ENCODE measurements at places on chromosomes 6 and 20.

DNA sequence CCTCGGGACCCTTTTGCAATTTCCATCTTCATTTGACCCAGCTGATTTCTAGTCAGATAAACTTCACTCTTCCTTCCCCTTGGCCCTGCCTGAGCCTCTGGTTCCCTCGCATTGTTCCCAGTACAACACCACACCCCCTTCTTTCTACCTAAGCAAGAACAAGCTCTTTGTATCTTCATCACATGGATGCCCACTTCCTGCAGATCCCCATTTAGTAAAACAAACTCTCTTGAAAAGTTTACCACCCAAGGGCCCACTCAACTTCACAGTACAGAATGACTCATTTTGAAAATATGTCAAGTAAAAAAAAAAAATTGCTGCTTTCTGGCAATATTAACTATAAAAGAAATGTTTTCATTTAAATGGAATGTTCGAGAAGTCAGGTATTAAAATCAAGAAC, 5.2 kb downstream of the FAXC start:
- DNase-seq: no peak

DNA sequence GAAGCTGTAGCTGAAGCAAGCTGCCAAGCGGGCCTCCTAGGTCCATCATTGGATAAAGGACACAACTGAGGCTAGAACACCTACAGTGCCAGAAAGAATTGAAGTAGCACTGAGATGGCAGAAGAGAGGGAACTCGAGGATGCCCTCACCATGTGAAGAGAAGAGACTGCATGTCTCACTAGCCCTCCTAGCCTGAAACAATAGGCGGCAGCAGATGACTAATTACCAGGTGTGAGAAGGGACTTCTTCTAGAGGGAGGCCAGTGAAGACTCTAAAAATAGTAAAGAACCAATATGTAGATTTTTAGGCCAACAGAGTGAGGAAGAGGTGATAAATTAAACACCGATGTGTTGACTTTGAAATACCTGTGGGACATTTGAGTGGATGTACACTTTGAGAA, 50.3 kb downstream of the LGSN start:
- no peak for DNase-seq

DNA sequence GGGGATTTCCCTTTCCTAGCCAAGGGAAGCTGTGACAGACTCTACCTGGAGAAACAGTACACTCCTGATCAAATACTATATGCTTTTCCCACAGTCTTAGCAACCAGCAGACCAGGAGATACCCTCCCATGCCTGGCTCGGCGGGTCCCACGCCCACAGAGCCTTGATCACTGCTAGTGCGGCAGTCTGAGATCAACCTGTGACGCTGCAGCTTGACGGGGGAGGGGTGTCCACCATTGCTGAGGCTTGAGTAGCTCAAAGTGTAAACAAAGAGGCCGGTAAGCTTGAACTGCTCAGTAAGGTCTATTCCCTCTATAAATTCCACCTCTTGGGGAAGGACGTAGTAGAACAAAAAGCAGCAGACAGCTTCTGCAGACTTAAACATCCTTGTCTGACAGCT, 63.2 kb downstream of the WASF1 start:
- DNase-seq: no peak

GRCh38 chr6:43883847-43884651, 114.0 kb downstream of the VEGFA start:
- no peak for DNase-seq

DNA sequence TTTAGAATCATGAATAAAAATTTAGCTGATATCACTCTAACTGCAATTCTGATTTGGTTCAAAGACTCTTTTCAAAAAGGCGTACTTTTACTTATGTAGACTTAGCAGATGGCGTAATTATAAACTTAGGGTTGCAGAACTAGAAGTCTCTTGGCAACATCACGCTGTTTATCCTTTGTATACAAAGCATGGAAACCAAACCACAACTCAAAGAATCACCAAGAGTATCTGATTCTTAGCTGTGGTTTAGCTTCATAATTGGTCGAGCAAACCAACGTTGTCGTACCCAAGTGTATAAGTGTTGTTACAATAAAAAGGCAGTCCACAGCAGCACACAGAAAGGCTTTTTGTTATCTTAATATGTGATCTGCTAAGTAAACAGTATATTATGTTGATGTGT, 18.2 kb downstream of the STMND1 start:
- DNase-seq: no peak

DNA sequence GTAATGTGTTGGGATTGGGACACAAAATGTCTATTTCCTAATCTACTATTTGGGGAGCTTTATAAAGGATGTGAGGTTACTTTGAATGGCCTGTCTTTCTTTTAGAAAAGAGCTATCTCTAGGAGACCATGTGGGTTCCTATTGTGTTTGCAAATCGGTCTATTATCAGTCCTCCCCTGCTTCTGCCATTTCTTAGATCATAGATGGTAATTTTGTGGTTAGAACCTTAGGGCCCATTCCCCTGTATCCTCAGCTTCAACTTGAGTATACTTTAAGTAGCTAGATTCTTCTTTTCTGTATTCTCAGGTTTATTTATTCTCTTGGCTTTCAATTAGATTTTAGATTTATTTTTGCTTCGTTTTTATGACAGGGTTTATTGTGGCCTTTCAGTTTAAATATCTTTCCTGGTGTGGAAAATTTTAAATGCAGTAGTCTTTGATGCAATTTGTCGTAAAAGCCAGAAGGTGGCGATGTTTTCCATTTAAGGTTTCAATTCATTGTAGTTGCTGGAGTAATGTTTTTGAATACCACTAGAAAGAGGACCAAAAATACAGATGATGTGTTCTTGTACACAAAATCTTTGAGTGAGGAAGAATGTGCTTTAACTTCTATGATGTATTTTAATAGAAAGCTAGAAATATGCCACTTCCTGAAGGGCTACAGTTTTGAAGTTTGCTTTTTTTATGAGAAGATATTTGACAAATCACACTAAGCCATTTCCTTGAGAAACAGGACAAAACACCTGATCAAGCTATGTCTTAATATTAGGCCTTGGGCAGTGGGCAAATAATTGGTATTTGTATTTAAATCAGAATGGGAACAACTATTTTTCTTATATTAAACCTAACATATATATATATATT, 20.3 kb downstream of the TBPL1 start:
- DNase-seq: no peak

DNA sequence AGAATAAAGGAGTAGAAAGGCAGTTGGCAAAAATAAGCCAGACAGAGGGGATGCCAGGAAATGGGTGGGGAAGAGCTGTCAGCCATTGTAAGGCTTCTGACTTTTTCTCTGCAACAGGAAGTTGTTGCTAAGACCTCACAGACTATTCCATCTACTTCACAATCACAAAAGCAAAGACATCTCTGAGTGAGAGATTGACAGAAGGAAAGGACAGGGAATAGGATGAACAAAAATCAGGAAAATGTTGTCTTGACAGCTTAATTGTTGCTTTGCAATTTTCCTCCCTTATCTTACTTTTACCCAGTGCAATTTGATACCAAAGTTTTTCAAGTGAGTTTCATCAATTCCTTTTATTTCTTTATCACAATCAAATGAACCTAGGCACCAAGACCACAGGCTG, 291.2 kb downstream of the CBLN4 start:
- DNase-seq: no peak

- no peak for DNase-seq
These were observed 9.2 kb downstream of the GPX5 start for GRCh38 chr6:28534875-28535274.
